ENCODE measurements at places on chromosomes 1 and 21. TPM values are rescaled to one million over a fixed set of nuclear protein-coding genes. Genes with fewer than 3 reads are reported as not detected.

GRCh38 chr1:206925106-206925736 is 3.5 kb upstream of the FCMR start:
- no peak overlapping the region for H3K27ac ChIP-seq
- no peaks in the 10 kb centered on the region for H3K4me1 ChIP-seq
- no peak for DNase-seq
- no peak overlapping the region for H3K4me3 ChIP-seq
- no peaks in the 10 kb centered on the region for H3K36me3 ChIP-seq

DNA sequence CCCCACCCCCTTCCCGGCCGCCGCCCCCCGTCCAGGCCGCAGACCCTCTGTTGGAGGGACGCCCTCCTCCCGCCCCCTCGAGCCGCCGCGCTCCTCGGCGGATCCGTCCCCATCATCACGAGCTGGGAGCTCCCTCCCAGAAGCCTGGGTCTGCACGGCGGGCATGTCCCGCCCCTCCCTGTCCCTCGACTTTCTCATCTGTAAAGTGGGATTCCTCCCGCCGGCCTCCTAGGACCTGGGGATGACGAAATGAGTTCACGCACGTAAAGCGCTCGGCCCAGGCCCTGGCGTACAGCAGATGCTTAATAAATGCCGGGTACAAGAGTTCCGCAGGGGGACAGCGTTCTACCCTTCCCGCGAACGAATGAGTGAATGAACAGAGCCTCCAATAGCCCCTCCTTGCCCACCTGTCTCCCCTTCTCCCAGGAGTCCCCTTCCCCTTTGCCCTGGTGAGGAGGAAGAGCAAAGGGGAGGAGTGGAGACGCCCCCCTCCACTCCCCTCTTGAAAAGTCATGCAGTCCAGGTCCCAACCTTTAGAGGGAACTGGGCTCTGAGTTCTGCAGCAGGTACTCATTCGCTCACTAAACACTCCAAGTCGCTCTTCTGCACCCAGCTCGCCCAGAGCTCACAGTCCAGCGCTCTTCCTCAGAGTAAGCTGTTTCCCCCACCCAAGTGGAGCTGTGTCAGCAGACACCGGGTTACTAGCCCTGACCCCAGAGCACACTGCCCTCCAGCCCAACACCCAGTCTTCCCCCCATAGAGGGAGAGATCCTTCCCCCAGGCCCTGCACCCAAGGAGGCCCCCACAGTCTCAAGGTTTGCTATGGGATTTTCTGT is 16.8 kb downstream of the RAP1GAP start:
- H3K27ac ChIP-seq, result no peak overlapping the region
- H3K4me3 ChIP-seq, result no peak overlapping the region
- peaks cover 10% of the 10 kb centered on the region for H3K27me3 ChIP-seq
- no peak for DNase-seq
- no peaks in the 10 kb centered on the region for H3K36me3 ChIP-seq

- H3K27me3 ChIP-seq, result no peaks in the 10 kb centered on the region
- H3K4me3 ChIP-seq, result no peak overlapping the region
- peaks cover 64% of the 10 kb centered on the region for H3K4me1 ChIP-seq
- peak; percentile 65 for DNase-seq
- H3K36me3 ChIP-seq, result no peaks in the 10 kb centered on the region
Observed at GRCh38 chr1:50271968-50272578, 151.2 kb downstream of the DMRTA2 start.

DNA sequence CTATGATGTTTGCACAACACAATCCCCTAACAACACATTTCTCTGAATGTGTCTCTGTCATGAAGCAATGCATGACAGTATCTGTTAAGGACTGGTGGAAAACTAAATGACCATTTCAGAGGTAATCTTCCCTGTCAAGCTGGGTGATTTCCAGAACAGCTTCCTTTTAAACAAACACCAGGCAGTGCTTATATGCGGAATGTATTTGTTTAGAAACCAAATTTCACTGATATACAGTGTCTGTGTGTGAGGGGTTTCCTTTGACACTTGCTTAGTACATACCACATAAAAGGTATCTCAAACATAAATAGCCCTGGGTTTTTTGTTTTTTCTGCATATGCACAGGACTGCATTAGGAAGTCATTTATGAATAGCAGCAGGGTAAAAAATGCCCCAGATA is 95.6 kb downstream of the TGFBR3 start:
- no peak overlapping the region for H3K27ac ChIP-seq
- DNase-seq, result no peak
- no peak overlapping the region for H3K4me3 ChIP-seq
- no peaks in the 10 kb centered on the region for H3K36me3 ChIP-seq

- no peak overlapping the region for H3K4me3 ChIP-seq
- H3K4me1 ChIP-seq, result peaks cover 30% of the 10 kb centered on the region
- H3K36me3 ChIP-seq, result no peaks in the 10 kb centered on the region
- H3K27ac ChIP-seq, result no peak overlapping the region
Observed at GRCh38 chr1:21668951-21669257, 253 bp downstream of the RAP1GAP start.

DNA sequence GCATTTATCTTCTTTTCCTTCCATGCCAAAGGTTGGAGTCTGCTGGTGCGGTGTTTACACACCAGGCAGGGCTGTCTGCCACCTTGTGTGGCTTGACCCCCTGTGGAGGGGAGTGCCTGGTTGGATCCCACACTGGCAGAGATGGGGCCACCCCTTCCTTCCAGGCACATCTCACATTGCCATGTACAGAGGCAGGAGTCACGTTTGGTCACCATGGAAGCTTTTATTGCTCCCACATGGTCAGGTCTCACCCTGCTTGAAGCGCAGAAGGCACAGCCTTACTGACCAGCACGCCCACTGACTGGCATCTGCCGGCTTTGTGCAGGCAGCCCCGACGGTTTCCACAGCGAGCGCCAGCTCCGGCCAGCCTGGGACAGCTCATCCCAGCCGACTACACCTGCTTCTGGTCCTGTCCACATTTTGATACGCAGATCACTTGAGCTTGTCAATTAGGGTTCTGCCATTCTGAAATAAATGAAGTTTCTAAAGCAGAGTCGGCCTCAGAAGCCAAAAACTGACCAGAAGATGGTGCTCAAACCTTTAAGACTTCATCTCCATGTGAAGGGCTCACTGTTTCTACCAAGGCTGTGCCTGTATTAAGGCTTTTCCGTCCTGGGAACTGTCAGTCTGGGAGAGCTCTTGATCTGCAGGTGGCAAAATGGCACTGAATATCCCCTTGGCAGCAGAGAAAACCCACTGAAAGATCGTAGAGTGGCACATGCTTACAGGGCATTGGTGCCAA is 35.6 kb upstream of the EPHA8 start:
- H3K36me3 ChIP-seq, result peaks cover 48% of the 10 kb centered on the region
- no peaks in the 10 kb centered on the region for H3K27me3 ChIP-seq
- no peak overlapping the region for H3K27ac ChIP-seq
- H3K4me3 ChIP-seq, result no peak overlapping the region
- DNase-seq, result peak; percentile 71
- H3K4me1 ChIP-seq, result no peaks in the 10 kb centered on the region

DNA sequence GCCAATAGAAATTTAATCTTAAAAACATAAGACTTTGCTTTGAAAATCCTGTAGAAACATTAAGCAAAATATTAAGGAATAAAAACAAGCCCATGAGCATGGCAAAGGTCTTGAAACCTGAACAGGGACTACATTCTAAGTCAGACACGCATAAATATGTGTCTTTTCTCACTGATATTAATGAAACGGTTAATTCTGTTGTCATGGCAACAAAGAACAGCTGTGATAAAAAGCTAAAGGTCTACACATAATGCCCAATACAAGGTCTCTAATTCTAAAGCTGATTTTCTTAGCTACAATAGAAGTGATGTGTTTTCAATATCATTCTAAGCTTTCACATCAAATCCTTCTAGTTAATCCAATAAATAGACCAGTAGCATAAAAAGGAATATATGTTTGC is 331.7 kb downstream of the PTBP2 start:
- H3K4me3 ChIP-seq, result no peak overlapping the region
- no peak overlapping the region for H3K27ac ChIP-seq
- H3K36me3 ChIP-seq, result no peaks in the 10 kb centered on the region
- no peak for DNase-seq
- H3K4me1 ChIP-seq, result no peaks in the 10 kb centered on the region

DNA sequence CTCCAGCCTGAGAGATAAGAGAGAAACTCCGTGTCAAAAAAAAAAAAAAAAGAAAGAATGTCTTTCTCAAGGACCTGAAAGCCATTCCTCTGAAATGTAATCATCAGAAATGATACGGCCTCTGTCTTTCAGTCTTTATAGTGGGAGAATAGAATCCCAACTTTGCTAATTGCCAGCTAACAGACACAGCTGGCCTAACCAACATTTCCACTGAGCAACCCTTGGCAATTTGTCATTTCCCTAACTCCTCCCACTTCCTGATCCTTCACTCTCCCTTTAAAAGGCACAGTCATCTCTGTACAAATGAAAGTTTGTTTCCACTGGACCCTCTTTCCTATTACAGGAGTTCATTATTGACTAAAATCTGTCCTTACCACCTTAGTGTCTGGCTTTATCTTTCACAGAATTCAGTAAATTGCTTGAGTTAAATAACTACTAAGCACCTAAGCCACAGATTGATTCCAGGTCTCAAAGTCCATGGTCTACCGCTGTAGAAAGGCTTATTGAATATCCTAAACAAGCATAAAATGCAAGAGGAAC is 4.3 kb upstream of the CBR1 start:
- peaks cover 5% of the 10 kb centered on the region for H3K4me1 ChIP-seq
- H3K4me3 ChIP-seq, result no peak overlapping the region
- no peak for DNase-seq
- H3K27ac ChIP-seq, result no peak overlapping the region
- no peaks in the 10 kb centered on the region for H3K27me3 ChIP-seq

GRCh38 chr1:211614615-211615014 is 35.7 kb upstream of the SLC30A1 start:
- H3K36me3 ChIP-seq, result no peaks in the 10 kb centered on the region
- no peak overlapping the region for H3K4me3 ChIP-seq
- H3K27ac ChIP-seq, result no peak overlapping the region
- DNase-seq, result no peak
- peaks cover 18% of the 10 kb centered on the region for H3K4me1 ChIP-seq

DNA sequence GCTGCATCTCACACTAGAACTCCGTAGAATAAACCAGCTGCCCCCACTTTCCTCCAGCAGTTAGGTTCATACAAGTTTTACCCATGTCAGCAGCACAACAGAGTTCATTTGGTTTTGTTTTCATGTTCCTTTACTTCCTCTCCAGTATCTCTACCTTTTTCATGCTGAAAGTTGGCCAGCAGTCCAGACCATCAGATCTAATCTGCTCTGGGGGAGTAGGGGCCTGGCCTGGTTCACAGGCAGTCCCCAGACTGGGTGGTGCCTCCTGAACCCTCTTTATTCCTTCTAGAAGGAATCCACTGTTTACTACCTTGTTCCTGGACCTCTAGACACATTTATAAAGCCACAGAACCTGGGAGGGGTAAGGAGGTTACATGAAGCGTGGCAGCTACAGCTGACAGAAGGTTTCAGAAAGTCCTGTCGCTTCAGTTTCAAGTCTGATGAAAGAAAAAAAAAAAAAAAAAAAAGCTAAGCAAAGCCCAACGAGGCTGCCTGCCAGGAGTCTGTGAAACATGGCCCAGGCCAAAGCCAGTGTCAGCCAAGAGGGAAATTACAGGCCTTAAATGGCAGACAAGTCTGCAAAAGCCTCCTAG is 184.6 kb upstream of the JUN start:
- DNase-seq, result peak; percentile 29
- H3K27ac ChIP-seq, result peak overlapping the region; percentile 89
- H3K27me3 ChIP-seq, result no peaks in the 10 kb centered on the region
- no peak overlapping the region for H3K4me3 ChIP-seq

CDC20 gene
- polyA plus RNA-seq, result 82.7 TPM

RPTN gene
- polyA plus RNA-seq, result not detected

MAP10 gene
- 0.45 TPM for polyA plus RNA-seq

CGN gene
- 0.36 TPM for polyA plus RNA-seq

KRTAP19-5 gene
- polyA plus RNA-seq, result not detected

PADI2 gene
- polyA plus RNA-seq, result 0.52 TPM

PTCH2 gene
- 1.0 TPM for polyA plus RNA-seq

ARPC5 gene
- 97.6 TPM for polyA plus RNA-seq

Data from SK-N-SH (cell line).